ENCODE measurements at places on chromosomes 7 and 10. TPM values are rescaled to one million over a fixed set of nuclear protein-coding genes. Genes with fewer than 3 reads are reported as not detected.

Gene PAX4
- total RNA-seq = not detected

Gene ZNF775
- total RNA-seq = 10.5 TPM

Gene KIF20B
- 10.5 TPM for total RNA-seq

Gene TSPAN33
- 39.3 TPM for total RNA-seq

Gene MMD2
- not detected for total RNA-seq

Gene TAS2R5
- total RNA-seq = 0.26 TPM

Gene VIPR2
- total RNA-seq = not detected

GRCh38 chr7:27730112-27730511 is 9.8 kb upstream of the TAX1BP1 start:
- DNase-seq = no peak

DNA sequence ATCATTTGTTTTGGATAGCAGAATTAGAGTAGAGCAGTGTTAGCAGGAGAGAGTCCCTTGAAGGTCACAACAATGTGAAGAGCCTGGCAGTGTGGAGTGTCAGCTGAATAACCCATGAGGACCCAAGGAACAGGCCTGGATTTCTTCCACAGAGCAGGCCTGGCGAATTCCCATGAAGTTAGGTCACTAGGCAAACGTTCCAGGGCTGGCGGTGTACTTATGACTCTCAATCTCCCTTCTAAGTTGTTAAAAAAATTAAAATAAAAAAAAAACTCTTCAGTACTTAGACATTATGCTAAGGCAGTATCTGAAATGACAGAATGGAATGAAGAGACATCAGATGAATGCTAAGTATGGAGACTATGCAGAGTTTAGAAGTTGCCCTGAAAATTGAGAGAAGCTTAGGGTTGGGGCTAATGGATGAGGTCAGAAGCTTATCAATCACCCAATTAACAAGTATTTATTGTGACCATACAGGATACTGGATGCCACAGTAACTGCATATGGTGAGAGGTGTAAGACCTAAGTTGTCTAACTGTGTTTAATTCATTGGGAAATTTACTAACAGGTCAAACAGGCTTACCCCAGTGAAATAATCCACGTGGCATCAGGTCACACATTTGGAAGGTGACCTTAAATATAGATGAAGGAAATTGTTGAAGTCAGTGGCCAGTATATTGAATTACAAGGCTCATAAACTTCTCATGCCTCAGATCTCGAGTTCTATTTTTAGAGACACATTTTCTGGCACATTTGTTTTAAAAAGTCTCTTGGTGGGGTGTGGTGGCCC is 126.2 kb upstream of the NRP1 start:
- no peak for DNase-seq

- DNase-seq = no peak
Observed at GRCh38 chr10:77619964-77620703, 17.5 kb downstream of the KCNMA1 start.

DNA sequence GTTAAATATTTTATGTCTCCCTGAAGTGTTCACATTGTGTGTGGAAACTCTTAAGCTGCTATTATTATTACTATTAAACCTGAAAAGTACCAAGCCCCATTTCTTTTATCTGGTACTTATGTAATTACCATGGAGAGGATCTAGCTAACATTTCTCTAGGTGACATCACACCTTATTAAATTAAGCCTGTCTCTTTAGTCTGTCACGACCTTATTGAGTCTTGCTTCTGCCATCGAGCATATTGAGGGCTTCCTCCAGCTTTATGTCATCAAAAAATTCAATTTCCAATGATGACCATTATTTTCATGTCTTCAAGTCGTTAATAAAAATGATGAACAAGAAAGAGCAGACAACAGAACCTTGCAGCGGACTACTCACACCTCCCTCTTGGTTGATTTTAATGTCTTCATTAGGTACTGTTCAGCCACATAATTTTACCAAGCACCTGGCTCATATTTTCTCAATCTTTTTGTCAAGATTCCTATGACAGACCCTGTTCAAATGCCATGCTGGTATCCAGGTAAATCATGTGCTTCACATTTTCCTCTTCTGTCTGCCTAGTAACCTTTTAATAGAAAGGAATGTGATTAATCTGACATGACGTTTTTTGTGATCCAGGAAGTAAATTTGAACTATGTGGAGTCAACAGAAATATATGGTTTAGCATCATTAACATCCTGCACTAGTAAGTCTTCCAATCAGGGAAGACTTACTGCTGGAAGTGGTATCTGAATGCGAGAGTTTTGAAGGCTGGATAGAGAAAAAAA is 556.7 kb downstream of the SORCS3 start:
- DNase-seq = no peak

GRCh38 chr10:124278356-124278755 is 140.4 kb downstream of the OAT start:
- no peak for DNase-seq

DNA sequence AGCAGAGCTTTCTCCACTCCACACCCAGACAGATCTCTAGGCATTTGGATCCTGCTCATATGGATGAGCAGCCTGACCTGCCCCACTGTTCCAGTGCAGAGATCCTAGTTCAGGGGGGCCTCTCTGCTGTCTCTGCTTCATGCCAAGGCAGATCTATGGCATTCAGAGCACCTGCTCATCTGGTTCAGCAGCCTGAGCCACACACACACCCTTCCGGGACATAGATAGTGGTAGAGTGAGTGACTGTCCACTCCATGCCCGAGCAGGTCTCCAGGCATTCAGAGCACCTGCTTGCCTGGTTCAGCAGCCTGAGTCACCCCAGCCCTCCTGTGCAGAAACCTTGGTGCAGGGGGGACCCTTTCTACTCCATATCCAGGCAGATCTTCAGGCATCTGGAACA is 54.3 kb upstream of the ZNF800 start:
- no peak for DNase-seq

DNA sequence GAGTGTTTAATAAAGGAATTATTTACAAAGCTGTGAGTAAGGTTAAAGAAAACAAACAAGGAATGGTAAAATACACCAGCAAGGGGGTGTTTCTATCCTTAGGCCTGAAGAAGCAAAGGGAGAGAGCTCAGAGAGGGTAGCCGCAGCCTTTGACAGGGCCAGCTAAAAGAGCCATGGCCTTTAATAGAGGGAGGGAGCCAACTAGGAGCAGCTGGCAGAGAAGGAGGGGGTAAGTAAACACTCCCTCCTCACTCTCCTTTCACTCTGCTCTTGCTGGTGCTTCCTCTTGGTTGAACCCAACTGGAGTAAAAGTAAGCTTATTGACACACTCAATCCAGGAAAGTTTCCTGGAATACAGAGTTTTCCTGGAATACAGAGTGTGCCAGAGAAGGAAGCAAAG is 87.5 kb downstream of the CH25H start:
- DNase-seq = no peak

DNA sequence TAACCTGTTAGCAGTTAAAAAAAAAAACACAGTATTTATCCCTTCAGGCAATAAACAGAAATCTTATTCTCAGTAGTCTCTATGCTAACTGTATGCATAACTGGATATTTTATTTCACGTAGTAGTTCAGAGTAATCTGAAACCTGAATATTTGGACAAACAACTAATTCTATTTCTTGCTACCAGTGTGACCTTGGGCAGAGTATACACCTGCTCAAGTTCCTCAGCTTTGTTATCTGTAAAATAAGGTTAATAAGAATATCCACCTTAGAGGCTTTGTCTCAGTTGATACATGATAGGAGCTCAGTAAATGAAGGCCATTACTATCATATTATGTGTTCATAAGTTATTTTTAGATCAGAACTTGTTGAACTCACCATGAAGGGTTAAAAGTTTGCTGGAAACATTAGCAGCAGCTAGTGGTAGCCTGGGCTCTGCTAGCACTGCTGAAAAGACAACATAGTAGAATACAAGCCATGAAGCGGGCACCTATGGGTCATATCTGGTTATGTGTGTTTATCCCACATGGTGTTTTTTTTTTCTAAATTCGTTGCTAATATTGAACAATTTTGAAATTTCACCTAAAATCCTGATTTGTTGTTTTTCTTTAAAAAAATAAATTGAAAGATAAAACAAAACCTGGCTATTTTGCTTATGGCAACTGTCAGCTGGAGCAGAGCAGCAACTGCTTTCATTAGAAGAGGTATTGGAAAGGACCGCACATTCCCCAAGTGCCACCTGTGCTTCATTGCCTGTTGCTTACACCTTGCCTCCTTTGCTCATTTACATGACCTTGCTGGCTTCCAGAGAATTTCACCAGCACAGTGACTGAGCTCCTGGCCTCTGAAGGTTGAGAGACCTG is 303.0 kb downstream of the PRKG1 start:
- no peak for DNase-seq

GRCh38 chr7:22996470-22996869 is 17.5 kb downstream of the HYCC1 start:
- no peak for DNase-seq

DNA sequence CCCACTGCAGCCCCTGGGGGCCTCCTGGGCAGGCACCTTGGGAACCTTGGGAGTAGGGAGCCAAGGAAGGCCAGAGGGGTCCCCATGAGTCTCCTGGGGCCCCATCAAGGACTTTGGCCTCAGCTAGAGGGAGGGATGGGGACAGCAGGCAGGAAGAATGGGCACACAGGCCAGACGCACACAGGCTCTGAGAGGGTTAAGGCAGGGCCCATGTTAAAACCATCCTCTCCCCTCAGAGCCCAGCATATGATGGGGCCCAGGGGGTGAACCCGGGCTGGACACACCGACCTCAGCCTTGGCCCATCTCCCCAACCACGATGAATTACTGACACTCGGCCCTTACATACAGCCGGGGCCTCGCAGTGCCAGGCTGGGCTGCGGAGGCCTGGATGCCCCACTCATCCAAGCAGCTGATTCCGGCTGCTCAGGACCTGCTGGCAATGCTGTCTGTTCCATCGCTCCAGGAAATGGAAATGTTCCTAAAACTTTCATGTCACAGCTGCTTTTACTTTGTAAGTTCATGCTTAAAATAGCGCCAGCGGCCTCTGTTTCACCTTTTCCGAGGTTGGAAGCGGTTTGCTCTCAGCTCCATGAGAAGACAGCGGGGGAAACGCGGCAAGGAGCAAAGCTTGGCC is 17.3 kb upstream of the INPP5A start:
- DNase-seq = no peak
